Hair follicular keratinocyte (primary cell): ENCODE measurements at places on chromosomes 1 and 21. TPM values are rescaled to one million over a fixed set of nuclear protein-coding genes. Genes with fewer than 3 reads are reported as not detected.

The S100A9 gene
- 1,435 and 1,560 TPM in 2 replicates for total RNA-seq

The HEYL gene
- 0.08 TPM in 1 of 2 replicates, not detected in the other for total RNA-seq

The GUCA2A gene
- not detected in 2 replicates for total RNA-seq

The SNX7 gene
- 44.7 and 47.2 TPM in 2 replicates for total RNA-seq

The KCNJ15 gene
- total RNA-seq, result 36.6 and 38.1 TPM in 2 replicates

The OR2T2 gene
- not detected in 2 replicates for total RNA-seq

The C1orf141 gene
- not detected in 2 replicates for total RNA-seq

The RIPPLY3 gene
- total RNA-seq, result 0.47 and 0.53 TPM in 2 replicates

The RGS7 gene
- total RNA-seq, result not detected in 2 replicates

The CFAP57 gene
- 0.34 and 0.86 TPM in 2 replicates for total RNA-seq

The IL19 gene
- not detected in 2 replicates for total RNA-seq

The NTMT2 gene
- total RNA-seq, result not detected in 2 replicates

The S100A7 gene
- 5.2 and 13.3 TPM in 2 replicates for total RNA-seq

The BARHL2 gene
- total RNA-seq, result not detected in 2 replicates

The GDAP2 gene
- total RNA-seq, result 10.8 and 11.9 TPM in 2 replicates

The GUCA2B gene
- not detected in 2 replicates for total RNA-seq

The G0S2 gene
- total RNA-seq, result 219 and 961 TPM in 2 replicates

The OSCP1 gene
- total RNA-seq, result 2.2 and 9.2 TPM in 2 replicates
